ENCODE measurements at places on chromosomes 13 and 19.

GRCh38 chr19:33212436-33213172 is 13.0 kb downstream of the SLC7A10 start:
- peak; percentile 42 for DNase-seq

DNA sequence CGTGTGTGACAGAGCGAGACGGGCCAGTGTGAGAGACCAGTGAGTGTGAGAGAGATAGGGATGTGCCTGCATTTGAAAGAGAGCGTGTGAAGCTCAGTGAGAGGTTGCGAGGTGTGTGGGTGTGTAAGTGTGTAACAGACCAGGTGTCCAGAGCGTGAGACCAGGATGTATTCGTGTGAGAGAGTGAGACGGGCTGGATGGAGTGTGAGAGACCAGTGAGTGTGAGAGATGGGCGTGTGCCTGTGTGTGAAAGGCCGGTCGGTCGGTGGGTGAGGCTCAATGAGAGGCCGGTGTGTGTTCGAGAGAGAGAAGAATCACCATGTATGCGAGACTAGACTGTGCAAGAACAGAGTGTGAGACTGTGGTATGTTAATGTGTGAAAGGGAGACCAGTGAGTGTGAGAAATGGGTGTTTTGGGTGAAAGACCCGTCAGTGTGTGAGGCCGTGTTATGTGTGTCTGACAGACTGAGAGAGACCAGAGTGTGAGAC is 679 bp downstream of the ZNF471 start:
- DNase-seq: no peak

DNA sequence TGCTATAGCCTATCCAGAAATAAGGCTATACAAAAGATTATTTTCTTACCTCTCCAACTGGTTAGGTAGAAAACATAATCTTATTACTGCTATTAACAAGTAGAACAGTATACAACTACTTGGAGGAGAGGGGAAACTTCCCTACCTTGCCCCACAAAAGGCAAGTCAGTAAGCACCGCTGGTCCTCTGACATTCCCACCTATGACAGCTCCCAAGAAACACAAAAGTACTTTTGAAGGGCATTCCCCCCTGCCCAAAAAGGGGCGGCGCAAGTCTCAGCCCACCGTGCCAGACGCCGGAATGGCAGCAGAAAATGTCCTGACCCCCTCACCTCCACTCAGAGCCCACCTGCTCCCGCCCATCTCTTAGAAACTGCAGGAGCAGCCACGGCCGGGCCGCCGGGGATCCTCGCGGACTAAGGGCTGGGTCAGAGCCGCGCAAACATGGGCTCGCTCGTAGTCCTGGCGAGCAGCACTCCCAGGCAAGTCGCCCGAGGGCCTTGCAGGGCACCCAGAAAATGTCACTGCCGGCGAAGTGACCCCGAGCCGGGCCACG is 437 bp downstream of the SUCLA2 start:
- no peak for DNase-seq

- no peak for DNase-seq
Observed at GRCh38 chr19:39916851-39917396, 17.5 kb downstream of the FCGBP start.
